ENCODE measurements at places on chromosomes 3 and 15.
A peak's percentile ranks its signal among the peaks of the same experiment; 100 is the strongest.

- no peak for DNase-seq
These were observed 6.7 kb downstream of the LNP1 start for GRCh38 chr3:100407977-100408532.

- peak; percentile 10 for DNase-seq
These were observed 28.2 kb upstream of the DET1 start for GRCh38 chr15:88574655-88575054.

- DNase-seq, result no peak
These were observed 2.7 kb upstream of the ITIH3 start for GRCh38 chr3:52791928-52792327.

DNA sequence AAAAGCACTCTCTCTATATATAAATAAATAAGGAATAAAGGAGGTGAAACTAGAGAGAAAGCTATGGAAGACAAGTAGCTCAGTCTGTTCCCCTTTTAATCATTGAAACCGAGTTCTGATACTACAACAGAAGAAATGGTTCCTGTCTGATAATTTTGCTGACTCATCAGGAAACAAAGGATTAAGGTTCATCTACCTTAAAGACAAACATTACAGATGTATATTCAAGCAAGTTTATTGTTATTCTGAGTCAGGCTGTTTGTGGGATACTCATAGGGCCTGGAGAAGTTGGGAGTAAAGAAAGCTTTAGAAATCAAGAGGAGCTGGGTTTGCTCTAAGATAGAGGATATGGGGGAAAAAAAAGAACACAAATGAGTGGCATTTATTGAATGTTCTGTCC, 566.0 kb downstream of the ROBO2 start:
- no peak for DNase-seq

GRCh38 chr15:96348112-96349027, 17.9 kb downstream of the NR2F2 start:
- no peak for DNase-seq

DNA sequence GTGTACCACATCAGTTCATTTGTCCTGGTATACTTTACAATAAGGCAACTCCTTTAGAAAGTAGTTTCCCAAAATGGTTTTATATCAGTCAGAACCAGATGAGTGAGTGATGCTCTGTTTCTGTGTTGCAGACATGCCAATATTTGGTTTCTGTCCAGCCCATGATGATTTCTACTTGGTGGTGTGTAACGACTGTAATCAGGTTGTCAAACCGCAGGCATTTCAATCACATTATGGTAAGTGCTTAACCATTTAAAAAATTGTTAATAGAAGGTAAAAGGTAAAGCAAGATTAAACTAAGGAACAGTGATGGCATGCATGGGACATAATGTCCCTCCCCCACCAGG, 40.0 kb upstream of the SCAANT1 start:
- no peak for DNase-seq

GRCh38 chr3:175378348-175378747, 519.2 kb downstream of the NAALADL2 start:
- DNase-seq, result peak; percentile 59

- DNase-seq, result no peak
These were observed 2.8 kb upstream of the VILL start for GRCh38 chr3:37987751-37988179.

- DNase-seq, result no peak
These were observed 103.8 kb downstream of the LINGO1 start for GRCh38 chr15:77528968-77529319.

- DNase-seq, result no peak
These were observed 124.8 kb upstream of the GOLIM4 start for GRCh38 chr3:168220556-168220955.

DNA sequence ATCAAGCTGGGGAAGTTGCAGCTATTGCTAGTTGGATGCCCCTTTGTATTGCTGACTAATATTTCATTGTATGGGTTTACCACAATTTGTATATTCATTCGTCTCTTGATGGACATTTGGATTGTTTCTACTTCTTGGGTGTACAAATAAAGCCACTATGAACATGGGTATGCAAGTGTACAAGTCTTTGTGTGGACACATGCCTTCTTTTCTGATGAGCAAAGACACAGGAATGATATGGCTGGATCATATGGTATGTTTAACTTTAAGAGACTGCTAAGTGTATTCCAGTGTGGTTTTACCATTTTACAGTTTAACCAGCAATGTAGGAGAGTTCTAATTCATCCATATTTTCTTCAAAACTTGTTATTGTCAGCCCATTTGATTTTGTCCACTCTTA, 32.2 kb downstream of the NECTIN3 start:
- DNase-seq, result no peak
